Right renal cortex interstitium (tissue), 3 donors: ENCODE measurements at places on chromosomes 3 and 15. TPM values are rescaled to one million over a fixed set of nuclear protein-coding genes. Genes with fewer than 3 reads are reported as not detected.

GRCh38 chr15:68907396-68907923 lies 22.9 kb upstream of the SPESP1 start:
- no peak for DNase-seq

DNA sequence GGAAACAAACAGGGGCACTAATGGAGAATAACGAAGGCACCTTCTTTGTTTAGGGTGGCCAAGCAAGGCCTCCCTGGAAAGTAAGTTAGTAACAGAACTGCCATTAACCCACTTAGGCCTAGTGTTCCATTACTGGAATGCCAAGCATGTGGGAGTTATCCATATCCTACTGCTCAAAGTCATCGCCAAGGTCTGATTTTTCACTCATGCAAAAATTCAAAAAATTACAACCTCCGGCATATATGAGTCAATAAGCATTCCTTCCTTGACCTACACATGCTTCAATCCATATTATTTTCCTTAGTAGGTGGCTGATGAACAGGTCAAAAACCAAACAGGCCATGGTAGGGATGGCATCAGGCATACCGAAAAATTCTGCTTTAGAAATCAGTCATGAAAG lies 1097.2 kb downstream of the FHIT start:
- no peak for DNase-seq

The GOLGA8T gene
- not detected for polyA plus RNA-seq

DNA sequence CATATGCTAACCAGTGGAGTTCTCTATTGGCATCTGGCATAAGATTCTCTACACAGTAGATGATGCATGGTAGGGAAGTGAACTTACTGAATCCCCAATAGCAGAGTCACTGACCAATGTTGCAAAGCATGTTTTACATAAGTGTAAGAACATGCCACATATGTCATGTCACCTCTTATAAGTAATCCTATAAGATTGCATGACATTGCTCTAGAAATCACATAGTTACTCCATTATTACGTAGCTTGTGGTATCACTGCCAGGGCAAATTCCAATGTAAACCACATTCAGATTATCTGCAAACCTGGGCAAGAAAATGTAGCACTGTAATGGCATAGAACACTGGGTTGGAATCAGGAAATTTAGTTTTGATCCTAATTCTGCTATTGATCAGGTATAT lies 198.2 kb upstream of the UMPS start:
- no peak for DNase-seq

DNA sequence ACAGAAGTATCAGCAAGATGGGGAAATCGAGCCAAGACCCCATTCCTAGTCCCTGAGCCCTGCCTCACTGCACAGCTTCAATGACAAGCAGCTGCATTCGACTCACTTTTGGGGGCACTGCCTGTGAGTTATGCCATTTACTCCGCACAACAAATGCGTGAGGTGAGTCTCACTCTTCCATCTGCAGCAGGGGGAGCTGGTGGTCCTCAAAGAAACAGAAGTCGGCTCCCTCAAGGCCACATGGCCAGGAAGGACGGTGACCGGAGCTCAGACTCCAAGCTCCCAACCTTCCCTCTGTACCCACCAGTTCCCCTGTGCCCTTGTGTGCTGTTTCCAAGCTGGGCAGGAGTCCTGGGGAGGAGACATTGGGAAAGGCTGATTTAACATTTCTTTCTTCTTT lies 127.7 kb upstream of the IQSEC1 start:
- no peak for DNase-seq

GRCh38 chr3:119944091-119944490 lies 150.2 kb downstream of the GSK3B start:
- DNase-seq: no peak

GRCh38 chr3:120661106-120661905 lies 20.7 kb downstream of the HGD start:
- DNase-seq: no peak

The CFAP44 gene
- 17.7 TPM for polyA plus RNA-seq

The AEN gene
- 6.1 TPM for polyA plus RNA-seq

The LNP1 gene
- 10.2 TPM for polyA plus RNA-seq

GRCh38 chr3:119221779-119222320 lies 18.8 kb downstream of the B4GALT4 start:
- DNase-seq: no peak
